Lower leg skin (tissue), 4 donors: ENCODE measurements at places on chromosomes 16 and 17. TPM values are rescaled to one million over a fixed set of nuclear protein-coding genes. Genes with fewer than 3 reads are reported as not detected.

The KIF2B gene
- total RNA-seq, result not detected

The PRSS21 gene
- total RNA-seq, result not detected

The METTL2A gene
- total RNA-seq, result 16.1 TPM

The LGALS9 gene
- total RNA-seq, result 3.4 TPM

The MAF gene
- 108 TPM for total RNA-seq

The CENPX gene
- total RNA-seq, result 64.8 TPM

The ALOX15B gene
- total RNA-seq, result 13.9 TPM

The ACE gene
- total RNA-seq, result 4.6 TPM

The CDIP1 gene
- total RNA-seq, result 13.8 TPM

The HBA1 gene
- 314 TPM for total RNA-seq

The CFAP119 gene
- 1.2 TPM for total RNA-seq

The CSH2 gene
- not detected for total RNA-seq

The ADAP2 gene
- 13.6 TPM for total RNA-seq

The CLEC18B gene
- not detected for total RNA-seq

The DPEP3 gene
- 0.26 TPM for total RNA-seq

The PPP1R1B gene
- total RNA-seq, result 102 TPM

The RNF157 gene
- 1.6 TPM for total RNA-seq

The PNMT gene
- total RNA-seq, result 3.8 TPM

The QPRT gene
- 1.9 TPM for total RNA-seq
